ENCODE measurements at places on chromosomes 12 and 14. TPM values are rescaled to one million over a fixed set of nuclear protein-coding genes. Genes with fewer than 3 reads are reported as not detected.
A peak's percentile ranks its signal among the peaks of the same experiment; 100 is the strongest.

Gene TRMT5
- 4.7 TPM for polyA plus RNA-seq

Gene IL22
- polyA plus RNA-seq = not detected

Gene OTOGL
- polyA plus RNA-seq = not detected

GRCh38 chr12:63354969-63355368, 204.0 kb upstream of the AVPR1A start:
- no peak overlapping the region for H3K4me3 ChIP-seq
- no peaks in the 10 kb centered on the region for H3K27me3 ChIP-seq
- peak; percentile 16 for DNase-seq
- no peaks in the 10 kb centered on the region for H3K4me1 ChIP-seq

- H3K4me1 ChIP-seq = peaks cover 3% of the 10 kb centered on the region
- H3K4me3 ChIP-seq = peak overlapping the region; percentile 50
- H3K27ac ChIP-seq = no peak overlapping the region
- peaks cover 4% of the 10 kb centered on the region for H3K27me3 ChIP-seq
- no peak for DNase-seq
Measured at GRCh38 chr14:24081739-24082211, 10.4 kb downstream of the CPNE6 start.

DNA sequence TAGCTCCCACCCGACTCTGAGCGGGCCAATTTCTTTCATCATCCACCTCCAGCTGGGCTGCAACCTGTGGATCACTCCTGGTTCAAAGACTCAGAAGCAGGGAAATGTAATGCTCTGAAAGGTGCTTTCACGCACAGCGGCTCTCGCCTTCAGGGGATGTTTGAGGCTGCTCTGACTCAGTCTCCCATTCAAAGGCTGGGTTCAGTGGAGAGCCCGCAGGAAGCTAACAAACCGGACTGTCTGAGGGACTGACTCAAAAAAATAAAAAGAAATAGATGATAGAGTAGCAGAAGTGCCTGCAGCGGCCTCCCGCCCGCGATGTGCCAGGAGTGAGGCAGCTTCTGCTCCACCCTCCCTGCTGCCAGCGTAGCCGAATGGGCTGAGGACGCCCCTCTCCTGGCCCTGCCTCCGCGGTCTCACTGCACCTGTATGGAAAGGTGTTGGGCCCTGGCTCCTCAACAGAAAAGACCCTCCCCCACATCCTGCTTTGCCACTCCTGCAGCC, 98.0 kb downstream of the GCH1 start:
- H3K4me3 ChIP-seq = no peak overlapping the region
- no peak for DNase-seq
- H3K27ac ChIP-seq = no peak overlapping the region
- no peaks in the 10 kb centered on the region for H3K4me1 ChIP-seq

GRCh38 chr12:3746758-3747157, 6.2 kb downstream of the CRACR2A start:
- no peak overlapping the region for H3K27ac ChIP-seq
- no peak overlapping the region for H3K4me3 ChIP-seq
- no peaks in the 10 kb centered on the region for H3K36me3 ChIP-seq

GRCh38 chr14:65173973-65174693, 71.8 kb upstream of the MAX start:
- no peak overlapping the region for H3K27ac ChIP-seq
- DNase-seq = no peak
- no peaks in the 10 kb centered on the region for H3K36me3 ChIP-seq

- DNase-seq = peak; percentile 46
- peak overlapping the region; percentile 91 for H3K27ac ChIP-seq
- H3K4me1 ChIP-seq = peaks cover 18% of the 10 kb centered on the region
- H3K27me3 ChIP-seq = no peaks in the 10 kb centered on the region
Measured at GRCh38 chr12:104137001-104137901, 759 bp downstream of the NFYB start.

DNA sequence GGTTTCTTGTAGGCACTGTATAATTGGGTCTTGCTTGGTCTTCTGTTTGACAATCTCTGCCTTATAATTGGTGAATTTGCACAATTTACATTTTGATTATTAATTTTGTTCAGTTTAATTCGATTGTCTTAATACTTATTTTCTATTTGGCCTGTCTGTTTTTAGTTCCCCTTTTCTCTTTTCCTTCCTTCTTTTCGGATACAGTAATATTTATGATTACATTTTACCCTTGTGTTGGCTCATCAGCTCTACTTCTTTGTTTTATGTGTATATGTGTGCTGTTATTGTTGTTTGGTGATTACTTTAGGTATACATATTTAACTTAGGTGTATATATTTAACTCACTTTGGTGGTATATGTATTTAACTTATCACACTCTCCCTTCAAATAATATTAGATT, 12.8 kb upstream of the BEGAIN start:
- H3K27ac ChIP-seq = no peak overlapping the region
- no peaks in the 10 kb centered on the region for H3K36me3 ChIP-seq
- H3K4me1 ChIP-seq = no peaks in the 10 kb centered on the region
- peaks cover 28% of the 10 kb centered on the region for H3K27me3 ChIP-seq
- no peak for DNase-seq

DNA sequence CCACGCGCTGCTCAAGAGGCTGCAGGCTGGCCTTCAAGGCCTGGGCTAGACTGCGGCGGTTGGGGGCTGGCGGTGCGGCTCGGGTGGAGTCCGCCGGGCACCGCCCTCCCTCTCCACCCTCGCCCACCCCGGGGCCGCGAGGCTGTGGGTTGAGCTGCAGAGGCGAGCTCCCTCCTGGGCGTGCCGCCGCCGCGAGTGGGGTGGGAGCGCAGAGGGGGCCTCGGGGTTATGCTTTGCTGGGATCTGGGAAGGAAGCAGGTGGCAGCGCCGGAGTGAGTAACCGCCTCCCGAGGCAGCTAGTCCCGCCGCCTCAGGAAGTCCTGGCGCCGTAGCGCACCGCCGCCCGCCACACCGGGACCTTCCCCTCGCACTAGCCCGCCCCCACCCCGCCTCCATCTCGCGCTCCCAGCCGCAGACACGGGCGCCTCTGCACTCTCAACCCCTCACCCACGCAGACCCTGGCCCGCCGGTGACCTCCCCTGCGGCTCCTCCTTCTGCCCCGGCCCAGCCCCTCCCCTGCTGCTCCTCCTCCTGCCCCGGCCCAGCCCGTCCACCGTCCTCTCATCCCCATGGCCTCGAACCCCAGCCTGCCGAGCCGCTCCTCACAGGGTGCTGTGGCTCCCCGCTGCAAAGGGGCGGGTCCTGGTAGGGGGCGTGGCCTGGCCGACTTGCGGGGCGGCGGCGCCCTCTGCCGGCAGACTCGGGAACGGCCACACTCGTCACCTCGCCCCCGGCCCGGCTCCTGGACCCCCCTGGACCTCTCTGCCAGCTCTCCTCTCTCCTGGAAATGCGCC, 16.6 kb downstream of the TAMALIN start:
- H3K4me3 ChIP-seq = peak overlapping the region; percentile 45
- H3K36me3 ChIP-seq = no peaks in the 10 kb centered on the region
- peak; percentile 93 for DNase-seq
- H3K27me3 ChIP-seq = peaks cover 8% of the 10 kb centered on the region

DNA sequence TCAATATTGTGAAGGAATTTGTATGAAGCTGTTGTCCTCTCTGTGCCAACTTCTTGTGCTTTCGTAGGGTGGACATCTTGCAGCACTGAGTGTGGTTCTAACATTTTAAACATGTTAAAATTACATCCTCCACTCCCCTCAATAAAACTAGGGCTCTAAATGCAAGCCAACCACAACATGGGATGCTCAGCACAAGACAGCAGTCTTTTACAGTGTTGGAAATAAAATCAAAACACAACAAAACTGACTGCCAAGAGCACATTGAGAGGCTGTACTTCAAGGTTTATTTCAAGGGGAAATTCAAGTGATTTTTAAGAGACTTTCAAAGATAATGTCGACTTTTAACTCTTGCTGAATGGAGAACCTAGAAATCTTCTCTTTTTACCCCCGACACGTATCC, 396.9 kb downstream of the TMTC2 start:
- no peaks in the 10 kb centered on the region for H3K36me3 ChIP-seq
- H3K4me3 ChIP-seq = no peak overlapping the region
- no peaks in the 10 kb centered on the region for H3K4me1 ChIP-seq
- H3K27me3 ChIP-seq = no peaks in the 10 kb centered on the region
- H3K27ac ChIP-seq = peak overlapping the region; percentile 24

GRCh38 chr12:14768823-14769405, 34.4 kb downstream of the WBP11 start:
- H3K27me3 ChIP-seq = no peaks in the 10 kb centered on the region
- H3K36me3 ChIP-seq = no peaks in the 10 kb centered on the region
- peaks cover 12% of the 10 kb centered on the region for H3K4me1 ChIP-seq
- peak; percentile 43 for DNase-seq

DNA sequence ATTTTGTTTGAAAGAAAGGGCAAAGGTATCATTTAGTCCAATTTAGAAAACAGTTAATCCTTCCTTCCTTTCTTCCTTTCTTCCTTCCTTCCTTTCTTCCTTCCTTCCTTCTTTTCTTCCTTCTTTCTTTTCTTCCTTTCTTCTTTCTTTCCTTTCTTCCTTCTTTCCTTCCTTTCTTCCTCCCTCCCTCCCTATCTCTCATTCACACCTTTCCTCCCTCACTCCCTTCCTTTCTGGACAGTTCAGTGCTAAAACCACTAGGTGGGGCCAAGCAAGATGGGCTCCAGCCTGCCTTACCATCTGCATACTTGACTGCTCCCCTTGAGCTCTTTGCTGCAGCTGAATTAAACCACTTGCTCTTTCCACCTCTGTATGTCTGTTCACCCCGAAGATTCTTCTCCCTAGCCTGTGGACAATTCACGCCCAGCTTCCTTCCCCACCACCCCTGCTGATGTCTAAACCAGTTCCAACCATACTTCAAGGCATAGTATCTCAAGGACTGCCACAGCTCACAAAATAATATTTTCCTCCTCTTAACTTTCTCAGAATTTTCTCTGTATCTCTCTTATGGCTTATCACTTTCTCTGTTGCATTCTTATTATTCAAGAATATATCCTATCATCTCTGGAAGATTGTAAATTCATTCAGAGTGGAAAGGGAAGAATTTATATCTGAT, 78.0 kb downstream of the DBX2 start:
- no peak overlapping the region for H3K4me3 ChIP-seq
- no peaks in the 10 kb centered on the region for H3K27me3 ChIP-seq
- DNase-seq = peak; percentile 28
- no peaks in the 10 kb centered on the region for H3K4me1 ChIP-seq
- H3K36me3 ChIP-seq = no peaks in the 10 kb centered on the region
- no peak overlapping the region for H3K27ac ChIP-seq

DNA sequence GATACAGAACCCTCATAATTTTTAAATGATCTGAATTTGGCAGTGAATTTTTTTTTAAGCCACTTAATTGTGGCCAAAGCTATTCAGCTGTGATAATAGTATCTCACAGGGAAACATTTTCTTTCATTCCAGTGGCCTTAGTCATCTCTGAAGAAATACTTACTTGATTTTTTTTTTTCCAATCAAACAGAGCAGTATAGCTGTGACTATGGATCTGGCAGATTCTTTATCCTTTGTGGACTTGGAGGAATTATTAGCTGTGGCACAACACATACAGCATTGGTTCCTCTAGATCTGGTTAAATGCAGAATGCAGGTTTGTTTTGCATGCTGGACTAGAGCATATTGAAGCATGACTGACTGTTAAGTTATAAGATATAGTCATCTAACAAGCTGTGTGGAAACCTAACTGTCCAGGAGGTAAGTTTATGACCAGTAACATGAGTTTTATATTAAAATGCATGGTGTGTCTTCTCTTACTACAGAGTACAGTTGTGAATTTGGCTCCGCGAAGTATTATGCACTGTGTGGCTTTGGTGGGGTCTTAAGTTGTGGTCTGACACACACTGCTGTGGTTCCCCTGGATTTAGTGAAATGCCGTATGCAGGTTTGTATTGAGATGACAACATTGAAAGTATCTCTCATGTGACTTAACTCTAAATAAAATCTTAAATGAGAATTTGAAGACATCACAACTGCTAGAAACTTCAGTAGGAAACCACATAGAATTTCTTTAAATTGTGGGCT, 1.9 kb downstream of the SLC25A3 start:
- peak overlapping the region; percentile 95 for H3K27ac ChIP-seq
- H3K4me1 ChIP-seq = no peaks in the 10 kb centered on the region
- H3K4me3 ChIP-seq = peak overlapping the region; percentile 58

- H3K27me3 ChIP-seq = no peaks in the 10 kb centered on the region
- DNase-seq = no peak
- no peak overlapping the region for H3K4me3 ChIP-seq
- no peak overlapping the region for H3K27ac ChIP-seq
- H3K4me1 ChIP-seq = no peaks in the 10 kb centered on the region
- H3K36me3 ChIP-seq = no peaks in the 10 kb centered on the region
Measured at GRCh38 chr14:96598332-96598928, 96.2 kb downstream of the PAPOLA start.

DNA sequence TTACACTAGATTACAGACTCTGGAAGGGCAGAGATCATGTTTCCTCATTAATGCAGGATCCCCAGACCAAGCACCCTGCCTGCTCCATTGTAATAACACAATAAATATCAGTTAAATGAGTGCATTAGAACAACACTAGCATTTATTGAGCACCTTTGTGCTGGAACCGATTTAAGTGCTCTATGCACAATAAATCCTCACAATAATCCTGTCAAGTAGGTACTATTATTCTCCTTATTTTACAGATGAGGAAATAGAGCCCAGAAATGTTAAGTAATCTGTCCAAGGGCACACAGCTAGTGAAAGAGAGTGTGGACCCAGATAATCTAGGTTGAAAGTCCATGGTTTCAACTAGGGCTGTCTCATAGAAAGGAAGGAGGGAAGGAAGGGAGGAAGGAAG, 69.8 kb downstream of the MAP1LC3B2 start:
- H3K4me3 ChIP-seq = no peak overlapping the region
- H3K27me3 ChIP-seq = no peaks in the 10 kb centered on the region
- H3K4me1 ChIP-seq = no peaks in the 10 kb centered on the region

DNA sequence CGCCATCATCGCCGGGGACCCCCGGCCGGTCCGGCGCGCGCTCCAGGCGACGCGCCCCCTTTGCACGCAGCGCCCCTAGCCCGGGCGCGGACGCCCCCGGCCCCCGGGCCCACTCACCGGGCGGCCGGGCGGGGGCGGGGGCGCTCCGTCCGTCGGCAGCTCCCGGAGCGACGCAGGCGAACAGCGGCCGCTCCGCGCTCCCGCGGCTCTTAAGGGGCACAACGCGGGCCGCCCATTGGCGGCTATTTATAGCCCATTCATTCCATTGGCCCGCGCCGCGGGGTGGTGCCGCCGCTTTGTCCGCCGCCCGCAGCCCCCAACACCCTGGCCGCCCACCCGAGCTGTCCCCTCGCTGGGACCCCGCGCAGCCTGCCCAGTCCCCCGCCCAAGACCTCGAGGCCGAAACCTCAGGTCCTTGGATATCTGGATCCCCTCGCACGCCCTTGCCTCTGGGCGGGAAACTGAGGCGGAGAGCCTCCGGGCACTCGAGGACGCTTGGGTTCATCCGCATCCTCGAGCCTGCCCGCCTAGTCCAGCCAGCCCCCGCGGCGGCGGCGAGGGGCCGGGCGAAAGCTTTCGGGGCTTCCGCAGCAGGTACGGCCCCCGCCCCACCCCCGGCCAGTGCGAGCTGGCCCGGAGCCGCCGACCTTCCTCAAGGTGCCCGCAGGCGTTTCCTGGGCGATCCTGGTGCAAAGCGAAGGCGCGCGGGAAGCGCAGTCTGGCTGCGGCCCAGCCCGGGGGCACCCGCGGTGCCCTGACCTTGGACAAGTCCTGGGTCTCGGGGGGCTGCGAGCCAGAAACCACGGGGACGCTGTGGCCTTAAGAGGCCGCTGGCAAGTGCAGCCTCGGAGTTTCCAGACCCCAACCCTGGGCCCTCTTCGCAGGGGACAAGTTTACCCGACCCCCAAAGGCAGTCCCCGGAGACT, at the start of gene CKB:
CKB (minus strand) TSS at position 182 of the 926 bp plus-strand sequence. CDS start 337 bp downstream, outside the sequence.
- no peaks in the 10 kb centered on the region for H3K36me3 ChIP-seq
- H3K27ac ChIP-seq = peak within 1 kb of the TSS; percentile 99
- H3K4me3 ChIP-seq = peak within 1 kb of the TSS; percentile 91
- peaks cover 4% of the 10 kb centered on the region for H3K27me3 ChIP-seq
- H3K4me1 ChIP-seq = peaks cover 59% of the 10 kb centered on the region
- DNase-seq = peak; percentile 91
